ENCODE measurements at places on chromosomes 6 and 20.

DNA sequence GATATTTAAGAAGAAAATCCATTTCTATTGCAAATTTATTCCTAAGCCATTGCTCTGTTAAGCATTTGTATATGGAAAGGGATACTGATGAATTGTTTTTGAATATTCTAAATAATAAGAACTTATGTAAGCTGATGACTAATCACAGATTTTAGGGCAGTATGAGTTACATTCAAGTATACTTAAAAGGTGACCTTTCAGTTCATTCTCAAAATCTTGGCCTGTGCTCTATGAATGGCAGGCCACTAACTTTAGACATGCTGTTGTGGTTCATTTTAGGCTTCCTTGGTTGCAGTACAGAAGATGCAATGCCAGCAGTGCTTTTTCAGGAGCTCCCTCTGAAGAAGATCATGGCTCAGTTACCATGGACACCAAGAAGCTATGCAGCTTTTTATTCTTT lies 380.4 kb downstream of the CENPW start:
- no peak for DNase-seq

- no peak for DNase-seq
Observed at GRCh38 chr20:24778585-24779031, 170.5 kb upstream of the CST7 start.

GRCh38 chr6:8383584-8383983 lies 51.8 kb downstream of the SLC35B3 start:
- DNase-seq: no peak

DNA sequence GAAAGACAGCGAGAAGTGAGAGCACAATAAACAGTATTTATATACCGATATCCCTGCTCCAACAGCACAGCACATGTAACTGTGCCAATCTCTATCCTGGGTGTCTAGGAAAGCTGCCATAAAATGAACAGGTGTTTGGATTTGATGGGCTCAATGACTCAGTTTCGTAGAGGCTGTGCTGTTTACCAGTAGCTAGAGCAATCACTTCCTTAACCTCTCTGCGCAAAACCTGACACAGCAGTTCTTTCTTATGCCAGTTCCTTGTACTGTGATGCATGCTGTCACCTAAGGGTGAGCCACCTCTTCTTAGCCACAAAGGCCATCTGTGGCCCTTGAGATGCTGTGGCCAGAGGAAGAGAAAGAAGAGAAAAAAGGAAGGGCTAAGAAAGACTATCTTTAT lies 59.3 kb downstream of the SHPRH start:
- DNase-seq: no peak

GRCh38 chr20:49868964-49869363 lies 46.4 kb downstream of the SPATA2 start:
- DNase-seq: peak; percentile 14

- DNase-seq: no peak
Observed at GRCh38 chr6:152478377-152479010, 158.7 kb downstream of the SYNE1 start.

- no peak for DNase-seq
Observed at GRCh38 chr20:20229595-20229994, 138.3 kb upstream of the INSM1 start.

GRCh38 chr6:53593001-53593488 lies 48.1 kb upstream of the GCLC start:
- no peak for DNase-seq

DNA sequence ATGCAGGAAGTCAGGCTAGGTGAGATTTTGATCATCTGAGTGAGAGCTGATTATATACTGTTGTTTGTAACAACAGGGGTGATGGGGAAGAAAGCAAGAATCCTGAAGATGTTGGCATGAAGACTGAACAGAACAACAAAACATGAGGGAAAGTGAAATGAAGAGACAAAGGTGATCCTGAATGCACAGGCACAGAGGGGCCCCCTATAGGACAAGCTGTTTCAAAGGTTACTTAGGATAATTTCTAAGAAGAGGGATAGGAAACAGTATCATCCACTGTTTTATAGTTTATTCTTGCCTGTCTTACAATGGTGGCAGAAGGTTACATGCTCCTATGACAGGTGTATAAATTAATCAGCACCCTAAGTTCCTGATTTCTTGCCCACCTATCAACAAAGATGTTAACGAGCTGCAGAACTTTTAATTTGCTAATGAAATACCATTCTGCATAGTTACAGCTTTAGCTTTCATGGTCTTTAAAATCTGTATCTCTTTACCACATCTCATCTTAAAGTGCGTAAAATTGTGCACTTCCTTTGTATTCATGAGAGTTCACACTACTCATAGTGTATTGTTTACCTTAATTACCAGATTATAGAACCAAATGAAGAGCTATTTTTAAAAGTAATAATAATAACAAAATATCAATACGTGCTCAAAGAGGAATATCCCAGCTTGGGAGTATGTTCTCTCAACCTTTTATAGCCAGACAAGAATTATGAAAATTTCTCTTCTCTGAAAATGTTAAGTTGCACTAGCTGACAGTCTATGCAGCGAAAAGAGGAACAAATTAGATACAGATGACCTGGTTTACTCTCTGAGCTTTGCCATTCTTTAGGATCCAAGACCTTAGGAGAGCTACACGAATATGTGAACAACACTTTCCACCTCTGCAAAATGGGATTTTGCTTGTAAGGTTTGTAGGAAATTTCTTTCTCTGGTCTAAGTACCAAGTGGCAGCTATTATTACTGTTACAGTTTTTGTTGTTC lies 192.5 kb downstream of the EDN1 start:
- no peak for DNase-seq

DNA sequence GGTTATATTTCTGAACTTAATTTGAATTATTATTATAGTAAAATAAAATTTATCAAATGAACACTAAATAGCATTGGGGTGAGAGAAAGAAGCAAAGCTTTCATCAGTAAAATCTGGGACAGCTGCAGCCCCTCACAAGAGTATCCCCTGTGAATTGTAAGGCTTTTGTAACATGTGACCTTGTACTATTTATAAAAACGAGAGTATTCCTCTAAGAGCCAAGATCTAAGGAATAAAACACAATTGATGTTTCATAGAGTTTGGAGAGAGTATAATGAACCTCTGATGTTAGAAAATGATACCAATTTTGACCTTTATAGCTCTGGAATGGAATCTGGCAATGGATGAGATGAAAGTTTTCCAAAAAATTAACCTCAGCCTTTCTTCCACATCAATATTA lies 617.2 kb upstream of the ID4 start:
- DNase-seq: no peak

DNA sequence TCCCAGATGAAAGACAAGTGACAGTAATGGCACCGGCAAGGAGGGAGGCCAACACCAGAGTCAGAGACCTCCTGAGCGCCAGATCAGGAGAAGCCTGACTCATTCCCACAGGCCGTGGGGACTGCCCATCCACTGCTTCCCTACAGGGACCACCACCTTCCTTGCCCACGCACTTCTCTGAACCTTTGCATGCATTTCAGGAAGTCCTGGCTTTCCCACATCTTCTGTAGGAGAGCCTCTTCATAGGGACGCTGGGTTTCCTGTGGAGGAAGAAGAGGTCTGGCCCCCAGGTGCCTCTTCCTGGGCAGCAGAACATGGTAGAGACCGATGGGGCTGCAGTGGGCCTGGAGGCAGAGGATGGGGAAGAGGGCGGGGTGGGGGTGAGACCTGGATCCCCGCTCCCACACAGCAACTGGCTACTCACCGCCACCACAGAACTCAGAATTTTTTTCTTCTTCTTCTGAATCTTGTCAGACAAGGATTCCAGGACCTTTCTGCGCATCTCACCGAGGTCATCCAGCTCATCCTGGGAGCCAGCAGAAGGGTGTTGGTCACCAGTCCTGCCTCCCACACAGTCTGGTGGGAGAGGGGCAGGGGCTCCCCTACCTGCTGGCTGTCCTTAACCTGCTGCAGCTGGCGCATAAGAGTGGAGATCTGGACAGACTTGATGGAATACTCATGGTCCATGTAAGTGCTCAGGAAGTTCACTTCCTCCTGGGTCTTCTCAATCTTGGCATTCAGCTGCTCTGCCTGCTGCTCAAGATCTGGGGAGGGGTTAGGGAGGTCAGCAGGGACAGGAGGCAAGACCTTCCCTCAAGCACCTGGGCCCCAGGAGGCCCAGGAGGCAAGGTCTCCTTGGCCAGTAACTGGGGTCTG lies 13.7 kb downstream of the C20orf96 start:
- peak; percentile 74 for DNase-seq

DNA sequence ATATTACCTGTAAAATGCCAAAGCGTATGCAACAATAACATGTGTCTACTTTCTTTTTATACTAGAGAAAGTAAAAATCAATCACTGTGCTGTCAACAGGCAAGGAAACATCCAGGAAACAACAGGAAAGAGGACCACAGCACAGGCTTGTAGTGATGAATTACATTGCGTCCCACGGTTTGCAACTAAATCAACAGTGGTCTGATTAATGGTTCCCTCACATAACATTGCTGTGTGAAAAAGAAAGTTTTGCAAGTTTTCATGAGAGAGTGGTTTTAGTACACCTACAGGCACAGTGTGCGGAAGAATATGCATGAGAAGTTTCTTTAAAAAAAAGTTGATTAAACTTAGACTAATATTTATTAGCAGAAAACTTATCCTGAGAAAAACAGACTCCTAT lies 329.5 kb upstream of the HSF2 start:
- DNase-seq: no peak

DNA sequence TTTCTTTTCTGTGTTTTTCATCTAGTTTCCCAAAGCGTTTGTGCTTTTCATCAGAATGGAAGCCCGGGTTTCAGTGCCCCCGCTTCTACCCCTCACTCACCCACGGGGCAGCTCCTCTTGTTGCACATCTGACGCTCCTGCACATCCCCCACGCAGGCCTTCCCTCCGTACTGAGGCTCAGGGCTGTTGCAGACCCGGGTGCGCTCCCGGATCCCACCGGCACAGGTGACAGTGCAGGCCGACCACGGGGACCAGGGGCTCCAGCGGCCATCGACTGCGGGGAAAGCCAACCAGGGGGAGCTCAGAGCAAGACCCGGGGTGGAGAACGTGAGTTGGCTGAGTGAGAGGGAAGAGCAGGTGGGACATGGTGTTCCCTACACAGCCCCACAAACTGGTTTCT lies 19.0 kb downstream of the THBS2 start:
- DNase-seq: peak; percentile 67

DNA sequence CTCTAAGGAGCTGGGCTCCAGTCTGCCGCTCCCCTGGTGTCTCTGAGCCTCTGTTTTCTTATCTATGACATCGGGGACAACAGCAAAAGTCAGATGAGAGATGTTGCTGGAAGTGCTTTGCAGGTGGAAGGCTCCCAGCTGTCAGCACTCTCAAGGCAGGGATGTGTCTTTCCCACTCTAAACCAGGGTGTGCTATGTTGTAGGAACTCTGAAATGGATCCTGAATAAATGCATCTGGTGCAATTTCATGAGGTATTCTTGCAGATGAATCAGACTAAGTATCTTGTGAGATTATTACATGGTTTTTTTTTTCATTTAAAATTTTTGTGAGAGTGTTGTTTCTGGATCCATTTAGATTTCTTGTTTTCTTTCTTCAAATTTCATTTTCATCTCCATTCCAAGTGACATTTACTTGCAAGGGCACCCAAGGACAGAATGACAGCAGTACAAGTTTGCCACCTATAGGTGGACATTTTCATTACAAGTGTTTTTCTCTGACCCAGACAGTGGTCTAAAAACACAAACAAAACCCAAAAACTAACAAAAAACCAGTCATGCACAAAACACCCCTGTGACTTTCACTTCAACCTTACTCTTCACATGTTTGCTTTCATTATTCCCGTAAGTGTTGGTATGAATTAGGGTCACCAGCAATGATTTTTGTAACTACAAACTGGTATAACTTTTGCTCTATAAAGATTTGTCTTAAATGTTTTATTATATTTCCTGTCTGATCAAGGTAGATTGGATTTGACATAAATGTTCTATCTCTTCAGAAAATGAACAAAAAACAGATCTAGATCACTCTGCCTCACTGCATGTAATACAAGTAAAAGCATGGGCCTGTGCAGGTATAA lies 14.7 kb upstream of the SIM1 start:
- no peak for DNase-seq

DNA sequence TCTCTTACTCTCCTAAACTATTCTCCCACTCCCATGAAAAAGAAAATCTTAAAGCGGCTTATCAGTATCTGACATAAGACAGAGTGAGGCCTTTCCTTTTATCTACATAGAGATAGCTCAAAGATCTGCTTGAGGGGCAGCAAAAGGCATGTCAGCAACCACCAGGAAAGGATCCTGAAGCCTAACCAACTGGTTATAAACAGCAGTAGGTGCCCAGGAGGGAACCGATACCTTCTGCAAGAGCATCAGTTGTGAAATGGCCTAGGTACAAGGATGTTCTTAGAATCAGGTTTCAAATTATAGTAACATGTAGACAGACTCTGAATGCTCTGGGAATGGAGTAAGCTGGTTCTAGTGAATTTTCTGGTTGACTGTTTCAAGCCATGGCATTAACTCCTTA lies 21.4 kb downstream of the JARID2 start:
- DNase-seq: no peak

- peak; percentile 61 for DNase-seq
Observed at GRCh38 chr6:11575408-11576033, 38.0 kb downstream of the TMEM170B start.

DNA sequence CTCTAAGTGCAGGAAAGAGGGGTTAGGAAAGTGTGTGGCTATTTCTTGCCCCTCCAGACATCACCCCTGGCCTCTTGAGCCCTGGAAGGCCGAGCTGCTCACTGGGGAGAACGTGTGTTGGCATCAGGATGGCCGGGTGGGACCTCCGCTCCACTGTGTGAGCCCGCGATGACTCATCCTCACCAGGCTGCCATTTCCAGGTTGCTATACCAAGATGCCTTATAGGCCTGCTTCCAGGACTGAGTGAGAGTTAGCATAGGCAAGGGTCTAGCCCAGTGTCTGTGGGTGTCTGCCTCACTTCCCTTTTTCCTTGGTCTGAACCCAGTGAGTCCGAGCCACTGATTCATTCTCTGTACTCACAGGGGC lies 105.0 kb downstream of the MRPL14 start:
- DNase-seq: no peak

GRCh38 chr6:148471624-148472159 lies 129.1 kb downstream of the SASH1 start:
- DNase-seq: no peak

- no peak for DNase-seq
Observed at GRCh38 chr6:1380625-1381427, 8.6 kb upstream of the FOXF2 start.

GRCh38 chr6:128067446-128068118 lies 166.7 kb upstream of the THEMIS start:
- no peak for DNase-seq

GRCh38 chr6:134678436-134678889 lies 271.4 kb downstream of the ALDH8A1 start:
- no peak for DNase-seq

DNA sequence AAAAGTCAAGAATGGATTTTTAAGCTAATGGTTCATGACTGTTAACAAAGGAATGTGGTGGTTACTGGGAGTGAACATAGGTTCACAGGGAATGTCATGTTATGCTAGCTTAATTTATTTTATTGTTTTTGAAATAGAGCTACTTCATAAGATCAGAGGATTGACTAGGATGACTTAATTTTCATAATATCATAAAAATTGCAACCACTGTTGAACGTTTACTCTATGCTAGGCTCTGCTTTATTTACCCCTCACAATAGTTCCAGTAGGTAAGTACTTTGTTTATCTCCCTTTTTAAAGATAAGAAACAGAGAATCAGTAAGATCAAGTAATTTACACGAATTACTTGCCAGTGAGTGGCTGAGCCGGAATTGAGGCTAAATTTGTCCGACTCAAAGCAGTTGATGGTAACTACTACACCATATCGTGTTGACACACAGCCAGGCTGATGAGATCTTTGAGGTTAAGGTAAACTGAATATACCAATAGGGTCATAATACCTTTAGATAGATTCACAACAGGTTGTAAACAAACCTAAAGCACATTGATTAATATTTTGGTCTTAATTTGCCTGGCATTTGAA lies 194.6 kb upstream of the CITED2 start:
- DNase-seq: no peak
